ENCODE measurements at places on chromosomes 6 and 20.

GRCh38 chr6:150876598-150876997 is 11.1 kb downstream of the MTHFD1L start:
- DNase-seq = no peak

- DNase-seq = no peak
These were observed 37.1 kb downstream of the HLA-F start for GRCh38 chr6:29760328-29760727.

DNA sequence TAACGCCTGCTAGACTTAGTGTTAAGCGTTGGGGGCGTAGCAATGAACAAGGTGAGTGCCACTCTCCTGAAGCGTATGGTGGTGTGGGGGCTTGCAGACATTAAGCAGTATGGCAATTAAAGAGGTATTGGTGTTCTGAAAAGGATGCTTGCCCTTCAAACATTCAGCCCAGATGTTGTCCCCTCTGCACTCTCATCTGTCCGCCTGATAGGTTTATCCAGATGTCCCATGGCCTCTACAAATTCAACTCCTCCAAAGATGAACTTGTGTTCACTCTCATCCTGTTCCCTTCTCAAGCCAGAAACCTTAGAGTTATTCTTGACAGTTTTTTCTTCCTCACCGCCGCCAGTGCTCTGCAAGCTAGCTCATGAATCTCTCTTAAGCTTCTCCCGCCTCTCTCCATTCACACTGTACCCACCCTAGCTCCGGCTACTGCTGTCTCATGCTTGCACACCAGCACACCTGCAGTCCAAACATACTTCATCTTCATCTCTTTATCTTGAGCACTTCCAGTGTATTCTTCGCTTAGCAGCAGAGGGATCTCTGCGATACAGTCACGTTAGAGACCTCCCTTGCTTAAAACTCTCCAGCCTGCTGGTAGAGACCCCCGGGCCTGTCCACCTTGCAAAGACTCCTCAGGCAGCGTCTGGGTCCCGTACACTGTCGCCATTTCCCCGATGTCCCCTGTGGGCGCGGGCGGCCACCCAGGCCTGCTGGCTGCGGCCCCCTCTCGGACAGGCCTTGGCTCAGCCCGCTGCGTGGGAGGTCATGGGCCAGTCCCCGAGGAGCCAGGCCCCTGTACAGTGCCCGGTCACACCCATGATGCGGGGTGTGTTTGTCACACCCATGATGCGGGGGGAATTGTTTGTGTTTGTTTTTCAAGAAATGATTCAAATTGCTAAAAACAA is 962 bp downstream of the DDX27 start:
- DNase-seq = no peak

- no peak for DNase-seq
These were observed 11.2 kb upstream of the UNC93A start for GRCh38 chr6:167279766-167280446.

GRCh38 chr20:17807651-17808050 is 107.9 kb downstream of the BANF2 start:
- DNase-seq = no peak

- no peak for DNase-seq
These were observed 286.7 kb upstream of the CDYL start for GRCh38 chr6:4489538-4489937.

DNA sequence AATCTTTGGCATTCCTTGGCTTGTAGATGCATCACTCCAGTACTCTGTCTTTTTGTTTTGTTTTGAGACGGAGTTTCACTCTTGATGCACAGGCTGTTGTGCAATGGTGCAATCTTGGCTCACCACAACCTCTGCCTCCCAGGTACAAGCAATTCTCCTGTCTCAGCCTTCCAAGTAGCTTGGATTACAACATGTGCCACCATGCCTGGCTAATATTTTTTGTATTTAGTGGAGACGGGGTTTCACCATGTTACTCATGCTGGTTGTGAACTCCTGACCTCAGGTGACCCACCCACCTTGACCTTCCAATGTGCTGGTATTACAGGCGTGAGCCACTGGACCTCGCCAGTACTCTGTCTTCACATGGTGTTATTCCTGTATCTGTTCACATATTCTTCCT is 35.8 kb upstream of the LGSN start:
- DNase-seq = no peak

- DNase-seq = peak; percentile 49
These were observed 2.0 kb downstream of the FYN start for GRCh38 chr6:111871207-111871606.

- no peak for DNase-seq
These were observed 153.7 kb upstream of the PROKR2 start for GRCh38 chr20:5470458-5470857.

- DNase-seq = peak; percentile 45
These were observed at the start of gene DDX43 for GRCh38 chr6:73394577-73395354. Gene DDX43 (plus strand): TSS chr6:73394828. CDS start chr6:73394906, 78 bp downstream.

- DNase-seq = no peak
These were observed 18.6 kb upstream of the MYT1 start for GRCh38 chr20:64145458-64146300.

GRCh38 chr6:36844232-36845170 is 5.3 kb upstream of the CPNE5 start:
- DNase-seq = no peak

GRCh38 chr20:33656010-33656782 is 5.9 kb upstream of the C20orf144 start:
- DNase-seq = no peak

GRCh38 chr6:134464690-134465411 is 146.9 kb upstream of the SGK1 start:
- no peak for DNase-seq

DNA sequence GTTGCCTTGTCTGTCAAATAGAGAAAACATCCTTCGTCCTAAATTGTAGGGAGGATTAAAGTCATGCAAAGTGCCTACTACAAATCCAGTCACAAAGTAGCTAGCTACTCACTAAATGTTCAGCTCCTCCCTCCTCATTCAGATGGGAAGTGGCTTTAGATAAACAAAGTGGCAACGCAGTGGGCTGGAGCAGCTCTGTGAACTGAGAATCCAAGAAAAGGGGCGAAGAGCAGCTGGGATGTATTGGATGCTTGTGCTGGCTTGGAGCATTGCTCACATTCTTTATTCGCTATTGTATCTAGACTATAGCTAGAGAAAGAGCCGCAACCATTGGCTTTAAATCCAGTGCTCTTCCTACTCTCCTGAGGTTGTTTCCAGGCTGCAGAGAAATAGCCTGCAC is 10.3 kb downstream of the MOG start:
- no peak for DNase-seq

- no peak for DNase-seq
These were observed 38.7 kb downstream of the TGM2 start for GRCh38 chr20:38126146-38126921.

- peak; percentile 38 for DNase-seq
These were observed 68.7 kb downstream of the TOX2 start for GRCh38 chr20:43983359-43983758.

DNA sequence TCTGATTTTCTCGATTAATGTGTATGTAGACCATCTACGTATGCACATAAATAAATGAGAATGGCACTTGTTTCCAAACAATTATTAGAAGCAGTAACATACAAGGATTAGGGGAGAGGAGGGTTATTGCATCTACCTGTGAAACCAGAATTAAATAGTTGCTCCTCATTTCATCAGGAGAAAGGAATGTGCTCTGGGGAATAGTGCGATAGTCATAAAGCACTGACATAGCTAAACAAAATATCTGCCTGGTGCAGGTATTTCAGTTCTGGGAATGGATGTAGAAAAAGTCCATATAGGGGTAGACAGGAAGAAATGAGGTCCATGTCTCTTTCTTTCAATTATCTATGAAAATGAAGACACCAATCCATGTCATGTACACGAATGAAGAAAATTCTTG is 1.6 kb upstream of the ID4 start:
- DNase-seq = no peak

DNA sequence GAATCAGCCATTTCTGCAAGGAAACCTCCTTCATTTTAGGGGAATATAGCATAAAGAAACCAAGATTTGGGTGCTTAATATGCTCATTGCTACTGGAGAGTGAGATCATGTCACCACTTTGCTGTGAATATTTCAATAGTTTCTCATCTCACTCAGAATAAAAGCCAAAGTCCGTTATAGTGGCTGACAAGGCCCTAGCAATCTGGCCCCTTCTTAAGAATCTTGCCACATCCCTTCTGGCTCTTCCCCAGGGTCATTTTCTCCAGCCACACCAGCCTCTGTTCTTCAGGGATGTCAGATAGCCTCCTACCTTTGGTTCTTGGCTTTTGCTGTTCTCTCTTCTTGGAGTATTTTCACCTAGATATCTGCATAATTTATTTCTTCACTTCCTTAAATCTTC is 24.8 kb upstream of the MLIP start:
- DNase-seq = no peak

GRCh38 chr6:11103065-11103464 is 8.5 kb downstream of the ERVFRD-1 start:
- DNase-seq = no peak

DNA sequence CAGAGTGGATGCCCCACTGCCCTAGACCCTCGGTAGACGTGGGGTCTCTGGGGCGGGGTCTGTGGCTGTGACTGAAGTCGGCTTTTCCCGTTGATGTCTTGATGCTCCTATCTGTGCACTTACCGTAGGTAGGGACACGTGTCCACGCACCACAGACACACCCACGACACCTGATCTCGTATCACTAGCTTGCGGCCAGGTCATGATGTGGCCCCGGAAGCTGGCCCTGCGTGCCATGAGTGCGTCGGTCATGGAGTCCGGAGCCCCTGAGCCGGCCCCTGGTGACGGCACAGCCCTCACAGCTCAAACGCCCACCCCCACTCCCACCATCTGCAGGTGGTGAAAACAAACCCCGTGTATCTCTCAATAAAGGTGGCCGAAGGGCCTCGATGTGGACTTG is 33.9 kb upstream of the MRGBP start:
- no peak for DNase-seq

DNA sequence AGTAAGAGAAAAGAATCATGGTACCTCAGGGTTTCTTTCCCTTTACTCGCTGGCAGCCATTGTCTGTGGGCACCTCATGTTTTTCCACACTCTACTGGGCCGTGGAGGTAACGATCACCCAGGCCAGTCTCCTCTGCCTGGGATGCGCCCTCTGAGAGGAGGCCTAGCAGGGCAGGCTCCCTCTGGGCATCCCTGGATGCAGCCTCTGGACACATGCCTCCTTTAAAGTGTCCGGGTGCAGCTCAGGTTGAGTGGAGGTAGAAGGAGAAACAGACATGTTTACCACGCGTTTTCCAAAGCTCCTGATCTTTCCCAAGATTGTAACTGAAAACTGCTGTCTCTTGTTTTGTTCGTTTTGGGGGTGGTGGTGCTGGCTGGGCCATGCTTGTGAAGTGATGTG is 13.8 kb upstream of the NPEPL1 start:
- DNase-seq = no peak

GRCh38 chr6:84526631-84527030 is 237.8 kb downstream of the TBX18 start:
- no peak for DNase-seq

DNA sequence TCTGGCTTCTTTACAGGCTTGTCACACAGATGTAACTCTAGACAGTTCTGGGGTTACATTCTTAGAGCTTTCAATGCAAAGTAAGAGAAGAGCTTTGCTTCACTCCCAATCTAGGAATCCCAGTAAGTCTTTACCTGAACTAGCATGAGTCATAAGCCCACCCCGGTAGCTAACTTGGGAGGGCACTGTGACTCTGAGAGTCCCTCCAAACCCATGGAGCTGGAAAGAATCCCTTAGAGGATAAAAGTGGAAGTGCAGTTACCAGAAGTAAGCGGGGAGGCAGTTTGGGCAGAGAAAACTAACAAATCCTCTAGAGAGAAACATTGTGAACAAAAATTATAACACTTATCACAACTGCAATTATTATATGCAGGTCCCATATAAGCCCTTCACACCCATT is 84.0 kb upstream of the SMLR1 start:
- no peak for DNase-seq

- peak; percentile 63 for DNase-seq
These were observed at the start of gene FOXO3 for GRCh38 chr6:108560463-108561308. Gene FOXO3 (plus strand): TSS chr6:108560917. CDS start chr6:108561209, 292 bp downstream.

- peak; percentile 33 for DNase-seq
These were observed 23.0 kb upstream of the SLC22A7 start for GRCh38 chr6:43274916-43275597.

GRCh38 chr6:40485300-40485699 is 101.9 kb downstream of the LRFN2 start:
- no peak for DNase-seq

- DNase-seq = no peak
These were observed 79.8 kb upstream of the CHD6 start for GRCh38 chr20:41697861-41698559.

GRCh38 chr6:137819740-137820139 is 47.3 kb upstream of the TNFAIP3 start:
- no peak for DNase-seq

DNA sequence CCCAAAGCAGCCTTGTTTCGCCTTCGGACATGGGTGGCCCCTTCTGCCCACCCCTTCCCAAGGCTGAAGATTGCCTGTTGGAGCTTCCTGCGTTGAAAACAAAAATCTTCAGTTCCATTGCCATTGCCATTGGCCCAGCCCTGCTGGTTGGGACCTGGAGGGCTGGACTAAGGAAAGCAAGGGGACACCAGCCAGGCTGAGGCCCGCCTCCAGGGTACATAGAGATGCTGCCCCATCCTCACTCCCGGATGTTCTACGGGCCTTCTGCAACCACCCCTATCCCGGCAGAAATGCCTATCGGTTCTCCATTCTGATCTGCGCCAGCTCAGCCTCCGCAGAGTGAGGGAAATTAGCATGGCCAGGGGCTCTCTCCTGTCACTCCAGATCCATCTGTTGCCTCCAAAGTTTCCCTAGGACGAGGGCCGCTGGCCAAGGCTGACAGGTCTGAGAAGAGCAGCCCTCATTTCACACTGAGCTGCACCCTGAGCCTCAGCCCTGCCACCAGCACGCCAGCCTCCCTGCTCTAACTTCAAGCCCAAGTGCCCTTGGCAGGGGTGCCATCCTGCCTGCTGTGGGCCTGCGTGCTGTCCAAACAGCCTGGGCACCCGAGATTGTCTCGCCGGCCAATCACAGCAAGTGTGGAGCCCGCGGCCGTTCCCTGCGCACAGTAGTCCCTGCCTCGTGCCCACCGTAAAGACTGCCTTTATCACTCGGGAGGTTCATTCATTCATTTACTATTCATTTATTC is 13.4 kb upstream of the STX16 start:
- DNase-seq = no peak

DNA sequence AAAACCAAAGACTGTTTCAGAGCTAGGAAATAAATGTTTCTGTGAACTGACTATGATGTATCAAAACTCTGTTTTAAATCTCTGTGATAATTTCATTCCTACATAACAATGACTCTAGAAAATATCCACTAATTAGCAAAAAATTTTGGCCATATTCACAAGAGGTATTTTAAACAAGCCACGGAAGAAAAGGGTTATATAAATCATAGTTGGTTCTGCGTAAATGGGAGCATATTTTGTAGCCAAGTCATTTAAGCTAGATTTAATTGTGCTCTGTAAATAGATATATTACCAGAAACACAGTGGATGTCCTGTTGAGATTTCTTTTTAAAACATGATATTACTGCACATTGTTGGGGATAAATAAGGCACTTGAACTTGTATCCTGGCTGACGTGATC is 416.5 kb upstream of the PLCB4 start:
- DNase-seq = no peak

GRCh38 chr6:107706516-107707115 is 117.5 kb downstream of the SCML4 start:
- DNase-seq = no peak

GRCh38 chr20:50278377-50278683 is 87.7 kb downstream of the CEBPB start:
- DNase-seq = no peak

Data from activated CD4-positive, alpha-beta memory T cell treated with anti-CD3 and anti-CD28 coated beads, Interleukin-2, amount 10 ng/mL, durations not matched to agents 7 days and 5 days (primary cell).